AG20443 (cell line): ENCODE measurements at places on chromosomes 7 and 10.

- peak; percentile 91 for DNase-seq
These were observed 1.4 kb downstream of the MAGI2 start for GRCh38 chr7:79452032-79452494.

DNA sequence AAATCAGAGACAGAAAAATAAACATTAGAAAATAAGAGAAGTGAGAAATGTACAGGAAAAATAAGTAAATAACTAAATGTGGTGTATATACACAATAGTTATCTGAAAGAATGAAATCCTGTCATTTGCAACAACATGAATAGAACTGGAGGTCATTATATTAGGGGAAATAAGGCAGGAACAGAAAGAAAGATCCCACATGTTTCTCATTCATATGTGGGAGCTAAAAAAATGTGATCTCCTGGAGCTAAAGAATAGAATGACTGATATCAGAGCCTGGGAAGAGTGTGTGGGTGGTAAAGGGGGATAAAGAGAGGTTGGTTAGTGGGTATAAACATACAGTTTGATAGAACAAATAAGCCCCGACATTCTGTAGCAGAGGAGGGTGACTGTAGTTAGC is 27.3 kb downstream of the PLXDC2 start:
- no peak for DNase-seq

- DNase-seq: no peak
These were observed 11.9 kb downstream of the DUSP5 start for GRCh38 chr10:110509560-110509959.

GRCh38 chr7:144908943-144909556 is 73.2 kb upstream of the TPK1 start:
- no peak for DNase-seq

DNA sequence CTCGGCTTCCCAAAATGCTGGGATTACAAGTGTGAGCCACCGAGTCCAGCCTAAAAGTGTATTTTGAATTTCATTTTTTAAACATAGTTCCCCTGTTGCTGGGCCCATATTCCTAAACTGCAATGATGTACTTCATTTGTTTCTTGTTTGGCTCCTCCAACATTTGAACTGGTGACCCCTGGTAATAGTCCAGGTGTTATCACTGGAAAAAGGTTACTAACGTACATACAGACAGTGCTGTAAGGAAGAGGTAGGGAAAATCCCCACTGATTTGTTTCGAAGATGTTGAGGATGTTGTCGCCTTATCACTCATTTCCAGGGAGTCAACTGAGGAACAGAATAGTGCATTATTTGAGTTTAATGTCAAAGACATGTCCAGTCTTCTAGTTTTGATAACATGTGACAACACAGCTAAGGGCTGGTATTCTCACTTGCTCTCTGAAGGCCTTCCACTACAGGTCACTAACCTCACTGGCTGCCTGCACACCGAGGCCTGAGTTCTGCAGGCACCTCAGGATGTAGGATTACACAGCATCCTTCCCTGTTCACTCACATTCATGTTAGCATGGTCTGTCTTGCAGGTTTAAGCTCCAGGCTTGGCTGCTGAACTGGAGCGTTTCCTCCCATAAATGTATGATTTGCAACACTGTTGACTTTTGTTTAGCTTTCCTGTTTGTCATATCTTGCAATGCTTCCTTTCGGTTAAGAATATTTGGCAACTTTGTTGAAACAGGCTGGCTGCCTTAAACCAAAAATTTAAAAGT is 362.8 kb downstream of the INHBA start:
- DNase-seq: no peak

- DNase-seq: no peak
These were observed 177.3 kb upstream of the PPP2R2D start for GRCh38 chr10:131723297-131724168.

GRCh38 chr10:131815266-131816156 is 85.3 kb upstream of the PPP2R2D start:
- no peak for DNase-seq

- no peak for DNase-seq
These were observed 26.8 kb upstream of the VKORC1L1 start for GRCh38 chr7:65846008-65846570.

DNA sequence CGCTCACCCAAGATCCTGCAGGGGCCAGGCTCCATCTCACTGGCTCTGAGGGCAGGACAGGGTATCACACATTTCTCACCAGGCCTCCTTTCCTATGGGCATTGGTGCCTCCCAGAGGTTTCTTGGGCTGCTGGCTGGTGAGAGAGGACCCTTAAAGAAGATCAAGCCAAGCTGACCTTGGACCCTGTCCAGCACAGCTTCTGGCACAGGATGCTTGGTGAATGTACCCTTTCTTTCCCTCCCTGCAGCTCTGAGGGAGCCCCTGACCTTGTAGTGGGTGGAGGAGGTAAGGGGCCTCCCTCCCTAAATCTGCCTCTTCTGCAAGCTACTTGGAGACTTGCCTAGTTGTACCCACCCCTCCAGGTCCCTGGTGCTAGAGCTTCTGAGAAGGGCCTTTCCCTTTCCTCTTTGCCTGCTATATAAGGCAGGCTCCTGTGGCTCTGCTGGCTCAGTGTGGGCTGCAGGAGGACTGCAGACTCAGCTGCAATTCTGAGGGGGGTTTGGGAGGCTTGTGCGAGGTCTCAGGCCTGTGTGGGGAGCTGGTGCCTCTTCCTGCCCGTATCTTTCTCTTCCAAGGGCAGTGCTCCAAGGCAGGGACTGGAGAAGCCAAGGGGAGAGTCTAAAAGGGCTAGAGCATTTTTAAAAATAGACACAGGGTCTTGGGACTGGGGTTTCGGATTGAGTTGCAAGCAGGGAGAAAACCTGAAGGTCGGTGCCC is 11.7 kb upstream of the TRIM8 start:
- DNase-seq: no peak
